Cardiac muscle cell (in vitro differentiated cells and primary cell): ENCODE measurements at places on chromosomes 7 and 10.

- DNase-seq = no peak
Measured at GRCh38 chr7:36217211-36217960, 64.3 kb downstream of the EEPD1 start.

DNA sequence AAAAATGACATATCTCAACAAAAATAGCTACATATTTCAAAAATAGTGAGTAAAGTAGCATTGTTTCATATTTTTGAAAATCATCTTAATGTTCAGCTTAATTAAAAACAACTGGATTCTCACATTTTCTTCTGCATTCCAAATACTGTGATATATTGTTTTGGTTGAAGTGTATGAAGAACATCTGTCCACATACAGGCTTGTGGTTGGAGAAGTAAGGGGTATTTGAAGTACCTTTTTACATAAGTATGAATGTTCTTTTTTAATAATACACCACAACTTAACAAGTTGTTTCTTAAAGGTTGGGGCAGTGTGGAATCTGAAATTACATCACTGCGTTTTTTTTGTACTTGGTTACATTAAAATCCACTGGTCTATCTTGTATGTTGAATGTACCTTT, 442.5 kb downstream of the KIF20B start:
- DNase-seq = no peak

DNA sequence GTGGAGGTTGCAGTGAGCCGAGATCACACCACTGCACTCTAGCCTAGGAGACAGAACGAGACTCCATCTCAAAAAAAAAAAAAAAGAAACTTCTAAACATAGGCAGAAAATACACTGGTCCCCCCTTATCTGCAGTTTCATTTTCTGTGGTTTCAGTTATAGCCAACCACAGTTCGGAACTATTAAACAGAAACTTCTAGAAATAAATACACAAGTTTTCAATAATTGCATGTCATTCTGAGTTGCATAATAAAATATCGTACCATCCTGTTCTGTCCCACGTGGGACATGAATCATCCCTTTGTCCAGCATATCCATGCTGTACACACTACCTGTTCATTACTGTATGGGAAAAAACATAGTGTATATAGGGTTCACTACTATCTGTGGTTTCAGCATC, 8.0 kb downstream of the XRCC2 start:
- DNase-seq = peak; percentile 24

GRCh38 chr10:129111922-129112321, 355.1 kb upstream of the MGMT start:
- DNase-seq = no peak

- peak; percentile 23 for DNase-seq
Measured at GRCh38 chr7:69703099-69703498, 104.8 kb downstream of the AUTS2 start.

DNA sequence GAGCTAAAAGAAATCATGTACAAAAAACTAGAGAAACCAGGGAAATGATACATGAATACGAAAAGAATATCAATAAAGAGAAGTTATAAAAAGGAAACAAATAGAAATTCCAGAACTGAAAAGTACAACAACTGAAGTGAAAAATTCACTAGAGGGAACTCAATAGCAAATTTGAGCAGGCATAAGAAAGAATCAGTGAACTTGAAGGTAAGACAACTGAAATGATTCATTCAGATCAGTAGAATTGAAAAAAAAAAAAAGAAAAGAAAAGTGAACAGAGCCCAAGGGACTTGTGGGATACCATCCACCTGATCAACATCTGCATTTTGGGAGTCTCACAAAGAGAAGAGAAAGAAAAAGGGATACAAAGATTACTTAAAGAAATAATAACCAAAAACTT, 78.3 kb downstream of the HHEX start:
- DNase-seq = no peak

DNA sequence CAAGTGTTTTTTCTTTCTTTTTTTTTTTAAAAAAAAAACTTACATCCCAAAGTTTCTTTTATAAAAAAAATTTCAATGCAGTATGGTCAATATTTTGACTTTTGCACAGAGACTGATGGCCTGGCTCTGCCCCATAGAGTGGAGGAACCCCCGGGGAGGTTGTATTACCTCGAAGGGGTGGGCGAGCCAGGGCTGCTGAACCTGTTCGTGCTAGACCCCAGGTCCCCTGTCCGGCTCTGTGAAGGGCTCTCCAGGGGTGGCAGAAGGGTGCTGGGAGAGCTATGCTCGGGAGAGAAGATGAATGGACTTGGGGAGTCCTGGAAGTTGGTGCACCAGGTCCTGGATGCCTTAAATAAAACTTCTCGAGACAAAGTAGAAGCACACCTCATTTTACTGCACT, 446.4 kb upstream of the KLF6 start:
- DNase-seq = no peak

DNA sequence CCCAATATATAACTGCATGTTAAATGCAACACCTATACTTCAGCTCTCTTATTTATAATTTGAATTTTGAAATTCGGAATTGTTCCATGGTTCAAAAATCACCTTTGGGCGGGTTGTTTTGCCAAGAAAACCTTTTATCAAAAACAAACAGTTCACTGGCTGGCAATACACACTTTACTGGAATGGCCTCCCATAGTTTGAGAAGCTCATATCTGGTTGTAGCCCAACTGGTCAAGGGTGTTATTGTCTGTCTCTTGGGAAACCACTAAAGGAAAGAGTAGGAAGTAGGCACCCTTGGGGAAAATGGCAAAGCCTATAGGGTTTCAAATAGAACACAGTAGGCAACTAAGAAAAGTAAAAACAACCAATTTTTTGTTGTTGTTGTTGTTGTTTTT, 117.9 kb downstream of the HIPK2 start:
- DNase-seq = no peak

DNA sequence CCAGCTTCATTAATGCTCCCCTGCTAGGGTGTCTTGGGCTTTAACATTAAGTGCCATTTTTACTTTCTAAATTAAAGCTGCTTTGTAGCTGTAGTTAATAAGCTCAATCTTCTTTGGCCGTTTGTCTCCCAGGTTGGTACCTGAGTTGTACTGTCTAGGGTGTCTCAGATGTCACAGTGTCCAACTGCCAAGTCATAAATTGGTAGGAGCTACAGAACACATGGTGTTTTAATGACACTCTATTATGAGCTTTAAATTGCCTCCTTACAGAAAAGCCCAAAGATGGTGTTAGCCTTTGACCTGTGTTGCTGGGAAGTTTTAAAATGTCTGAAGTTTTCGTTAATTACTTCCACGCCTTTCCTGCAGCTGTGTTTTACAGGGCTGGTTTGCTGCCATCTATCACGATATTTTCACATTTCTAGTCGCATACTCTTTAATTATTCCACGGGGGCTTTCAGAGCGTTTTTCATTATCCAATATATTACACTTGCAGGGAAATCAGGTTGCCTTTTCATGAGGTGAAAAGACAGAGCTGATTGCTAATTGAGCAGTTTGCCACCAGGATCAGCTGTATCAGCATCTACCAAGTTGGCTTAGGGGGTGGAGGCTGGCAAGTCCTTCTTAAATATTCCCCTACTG, 247.8 kb upstream of the PLPP4 start:
- DNase-seq = no peak

GRCh38 chr10:132714986-132715775, 70.8 kb downstream of the NKX6-2 start:
- DNase-seq = no peak

- no peak for DNase-seq
Measured at GRCh38 chr7:80641548-80641947, 3.1 kb downstream of the CD36 start.

DNA sequence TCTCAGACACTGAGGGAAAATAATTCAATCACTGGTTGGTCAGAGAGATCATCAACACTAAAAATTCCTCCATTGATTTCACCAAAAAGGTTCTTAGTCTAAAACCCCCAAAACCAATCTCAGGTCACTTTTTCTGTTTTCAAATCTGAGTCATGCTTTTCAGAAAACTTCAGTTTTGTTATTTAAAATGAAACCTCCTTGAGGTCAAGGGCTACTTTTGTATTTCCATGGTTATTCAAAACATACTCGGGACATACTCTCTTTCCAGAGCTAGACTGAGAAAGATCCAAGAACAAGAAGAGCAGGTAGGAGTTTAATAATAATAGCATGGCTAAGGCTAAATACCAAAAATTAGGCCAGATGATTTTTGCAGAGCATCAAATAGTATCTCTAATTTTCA, 152.8 kb downstream of the SDHAF3 start:
- no peak for DNase-seq

- peak; percentile 62 for DNase-seq
Measured at GRCh38 chr10:31836569-31837406, 91.8 kb downstream of the ARHGAP12 start.

DNA sequence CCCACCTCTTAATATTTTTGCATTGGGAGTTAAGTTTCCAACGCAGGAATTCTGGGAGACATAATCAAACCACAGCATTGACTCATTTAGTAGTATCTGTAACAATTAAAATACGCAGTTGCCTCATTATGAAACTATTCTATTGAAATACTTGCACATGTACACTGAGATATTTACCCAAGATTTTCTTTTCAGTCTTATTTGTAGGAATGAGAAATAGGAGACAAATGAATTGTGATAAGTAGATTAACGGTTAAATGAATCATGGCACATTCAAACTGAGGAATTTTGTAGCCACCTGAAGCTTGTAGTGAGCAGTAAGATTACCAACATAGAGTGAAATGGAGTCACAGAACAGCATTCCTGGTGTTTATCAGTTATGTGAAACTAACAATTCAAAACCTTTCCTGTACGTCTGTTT, 18.1 kb downstream of the RP9 start:
- DNase-seq = no peak

- DNase-seq = no peak
Measured at GRCh38 chr7:155467846-155468784, 10.2 kb downstream of the EN2 start.

DNA sequence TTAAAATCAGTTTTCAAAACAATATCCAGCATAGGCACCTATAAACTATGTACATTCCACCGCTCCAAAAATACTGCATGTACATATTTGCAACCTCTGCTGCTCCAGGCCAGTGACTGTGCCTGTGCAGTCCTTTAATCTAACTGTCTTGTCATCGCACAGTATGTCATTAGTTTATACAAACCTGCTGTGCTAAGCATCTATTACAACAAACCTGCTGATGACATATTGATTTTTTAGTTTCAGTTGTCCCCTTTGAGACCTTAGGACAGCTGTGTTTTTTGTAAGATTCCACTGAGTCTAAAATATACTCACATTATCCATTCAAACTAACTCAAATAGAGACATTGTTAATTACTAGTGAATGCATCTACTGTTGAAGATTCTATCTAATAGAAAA, 33.1 kb downstream of the SEMA3C start:
- DNase-seq = no peak

DNA sequence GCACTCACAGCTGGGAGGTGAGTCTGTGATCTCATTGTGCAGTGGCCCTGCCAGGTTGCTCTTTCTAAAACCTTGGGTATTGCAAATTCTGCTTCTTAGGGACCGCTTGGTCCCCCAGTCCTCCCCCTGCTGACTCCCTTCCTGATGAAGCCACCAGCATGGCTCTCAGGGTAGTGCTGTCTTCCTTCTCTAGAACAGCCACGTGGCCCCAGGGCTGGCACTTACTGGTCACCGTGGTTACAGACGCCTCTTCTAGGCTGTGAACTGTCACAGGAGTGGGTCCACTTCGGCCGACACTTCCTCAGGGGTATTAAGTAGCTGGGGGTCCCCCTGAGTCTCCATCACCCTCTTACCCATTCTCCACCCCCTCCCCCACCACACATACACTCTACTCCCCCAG, 2.7 kb upstream of the HTRA1 start:
- no peak for DNase-seq

- DNase-seq = no peak
Measured at GRCh38 chr10:129800796-129801340, 163.2 kb downstream of the EBF3 start.

DNA sequence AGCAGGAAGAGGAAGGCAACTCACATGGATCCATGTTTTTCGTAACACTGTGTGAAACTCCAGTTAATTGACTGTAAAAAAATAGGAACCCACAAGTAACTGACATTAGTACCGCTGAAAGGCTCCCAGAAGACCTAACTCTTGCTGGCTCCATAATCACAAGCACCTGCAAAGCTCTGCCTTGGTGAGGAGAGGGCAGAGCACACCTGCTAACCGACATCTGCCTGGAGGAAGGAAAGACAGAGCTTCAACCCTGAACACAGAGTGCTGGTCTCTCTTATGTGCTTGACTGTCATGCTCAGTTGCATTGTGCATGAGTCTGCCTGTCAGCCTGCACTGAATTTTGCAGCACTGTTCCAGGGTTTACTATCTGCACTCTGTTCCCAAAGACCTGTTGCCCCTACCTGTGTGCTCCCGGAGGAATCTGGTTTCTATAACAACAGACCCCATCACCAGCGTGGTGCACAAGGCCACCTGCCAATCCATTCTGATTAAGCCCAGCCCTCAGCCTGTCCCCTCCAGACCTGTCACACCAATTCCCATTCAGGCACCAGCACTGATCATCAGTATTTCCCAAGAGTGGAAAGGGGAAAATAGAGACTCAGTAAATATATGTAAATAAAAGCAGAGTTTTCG, 63.1 kb upstream of the ANKRD1 start:
- DNase-seq = no peak
